ENCODE measurements at places on chromosomes 6 and 20.

GRCh38 chr6:3414327-3415081 is 42.3 kb downstream of the SLC22A23 start:
- no peak for DNase-seq

DNA sequence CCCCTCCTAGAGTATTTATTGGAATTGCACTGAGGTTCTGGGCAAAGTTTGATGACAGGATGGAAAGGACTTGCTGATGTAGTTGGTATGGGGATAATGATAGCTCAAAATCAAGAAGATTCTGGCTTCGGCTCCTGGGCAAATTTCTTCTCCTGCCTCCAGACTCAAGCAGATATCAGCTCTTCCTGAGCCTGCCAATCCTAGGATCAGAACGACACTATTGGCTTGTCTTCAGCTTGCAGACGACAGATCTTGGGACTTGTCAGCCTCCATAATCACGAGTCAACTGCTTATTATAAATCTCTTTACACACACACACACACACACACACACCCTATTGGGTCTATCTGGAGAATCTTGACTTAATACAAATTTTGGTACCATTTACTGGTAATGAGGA is 131.1 kb downstream of the PREX1 start:
- DNase-seq = no peak

GRCh38 chr6:168372889-168373288 is 53.3 kb upstream of the DACT2 start:
- no peak for DNase-seq

- DNase-seq = no peak
Observed at GRCh38 chr6:35962779-35963560, 42.1 kb upstream of the SRPK1 start.

- DNase-seq = no peak
Observed at GRCh38 chr6:82000551-82000950, 247.0 kb downstream of the IBTK start.

GRCh38 chr6:96626759-96627364 is 63.9 kb downstream of the FHL5 start:
- no peak for DNase-seq

- DNase-seq = no peak
Observed at GRCh38 chr6:143691900-143692636, 14.3 kb downstream of the PHACTR2 start.

- DNase-seq = no peak
Observed at GRCh38 chr6:36243562-36244212, 26.2 kb upstream of the PNPLA1 start.

GRCh38 chr20:36093804-36094145 is 60.8 kb upstream of the EPB41L1 start:
- DNase-seq = no peak

GRCh38 chr20:48031122-48031521 is 245.8 kb upstream of the SULF2 start:
- DNase-seq = no peak

DNA sequence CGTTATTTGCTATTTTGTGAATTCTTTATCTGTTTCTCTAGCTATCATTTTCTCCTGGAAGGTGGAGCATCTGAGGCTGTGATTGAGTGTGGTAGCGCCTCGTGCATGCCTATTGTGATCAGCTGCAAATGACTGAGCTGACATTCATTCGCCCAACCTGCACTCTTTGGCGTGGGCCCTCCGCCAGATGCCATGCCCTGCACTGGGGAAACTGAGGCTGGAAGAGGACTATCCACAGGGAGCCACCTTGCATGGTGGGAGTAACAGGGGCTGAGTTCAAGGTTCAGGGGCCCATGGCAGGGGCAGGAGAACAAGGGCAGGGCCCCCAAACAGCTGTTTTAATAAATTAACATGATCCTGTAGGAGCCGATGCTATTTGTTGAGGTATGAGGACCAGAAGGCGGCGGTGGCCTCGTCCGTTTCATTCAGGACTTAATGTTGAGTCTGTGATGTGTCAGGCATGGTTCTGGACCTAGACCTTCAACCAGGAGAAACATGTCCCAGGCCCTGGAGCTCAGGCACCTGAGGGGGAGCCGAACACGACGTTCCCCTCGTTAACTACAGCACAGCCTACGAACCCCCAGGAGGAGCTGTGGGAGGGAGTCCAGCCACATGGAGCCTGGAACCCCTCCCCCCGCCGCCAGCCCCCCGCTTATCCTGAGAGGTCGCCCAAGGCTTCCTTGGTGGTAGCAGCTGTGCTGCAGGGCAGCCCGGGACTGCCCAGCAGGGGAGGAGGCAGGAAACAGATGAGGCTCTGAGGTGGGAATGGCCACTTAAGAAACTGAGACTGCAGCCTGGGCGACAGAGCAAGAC is 242.9 kb downstream of the CDH4 start:
- DNase-seq = no peak

GRCh38 chr20:25695532-25696370 is 902 bp downstream of the ZNF337 start:
- no peak for DNase-seq

DNA sequence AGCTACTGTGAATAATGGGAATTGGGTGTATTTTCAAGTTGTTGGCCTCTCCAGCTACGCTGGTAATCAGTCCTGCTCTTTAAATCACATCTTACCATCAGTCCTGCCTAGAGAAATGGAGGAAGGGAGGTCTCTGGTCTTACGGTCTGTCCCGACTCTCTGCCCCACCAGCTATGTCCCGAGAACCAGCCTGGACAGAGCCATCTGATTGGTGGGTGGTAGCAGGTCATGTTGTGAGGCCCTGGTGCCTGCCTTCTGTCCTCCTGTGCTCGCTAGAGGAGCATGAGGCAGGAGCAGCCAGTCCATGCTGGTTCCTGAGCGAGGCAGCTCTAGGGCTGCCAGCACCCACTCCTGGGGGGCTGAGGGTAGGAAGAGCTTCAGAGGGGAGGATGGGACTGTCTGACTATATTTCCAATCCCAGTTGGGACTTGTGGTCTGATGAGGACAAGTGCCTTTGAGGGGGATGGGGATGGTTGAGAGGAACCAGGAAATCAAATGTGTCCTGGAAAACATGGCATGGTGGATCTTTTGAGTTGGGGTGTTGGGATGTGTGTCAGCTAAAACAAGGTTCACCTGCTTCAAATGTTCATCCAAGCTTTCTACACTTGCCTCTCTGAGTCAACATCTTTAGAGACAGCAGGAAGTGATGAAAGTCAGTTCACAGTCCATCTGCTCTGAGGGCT is 33.0 kb downstream of the SYNJ2 start:
- no peak for DNase-seq

DNA sequence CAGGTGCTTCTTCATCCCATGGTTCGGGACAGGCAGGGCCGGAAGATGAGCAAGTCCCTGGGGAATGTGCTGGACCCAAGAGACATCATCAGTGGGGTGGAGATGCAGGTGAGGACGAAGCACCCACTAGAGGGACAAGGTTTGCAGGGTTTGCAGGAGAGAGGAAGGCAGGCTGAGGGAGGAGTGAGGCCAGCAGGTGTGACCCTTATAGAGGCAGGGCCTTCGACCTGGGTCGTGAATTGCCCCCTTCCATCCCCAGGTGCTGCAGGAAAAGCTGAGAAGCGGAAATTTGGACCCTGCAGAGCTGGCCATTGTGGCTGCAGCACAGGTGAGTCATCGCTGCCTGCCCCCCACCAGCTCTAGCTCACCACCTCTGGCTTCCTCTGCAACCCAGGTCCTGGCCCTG is 8.4 kb downstream of the VARS2 start:
- no peak for DNase-seq

DNA sequence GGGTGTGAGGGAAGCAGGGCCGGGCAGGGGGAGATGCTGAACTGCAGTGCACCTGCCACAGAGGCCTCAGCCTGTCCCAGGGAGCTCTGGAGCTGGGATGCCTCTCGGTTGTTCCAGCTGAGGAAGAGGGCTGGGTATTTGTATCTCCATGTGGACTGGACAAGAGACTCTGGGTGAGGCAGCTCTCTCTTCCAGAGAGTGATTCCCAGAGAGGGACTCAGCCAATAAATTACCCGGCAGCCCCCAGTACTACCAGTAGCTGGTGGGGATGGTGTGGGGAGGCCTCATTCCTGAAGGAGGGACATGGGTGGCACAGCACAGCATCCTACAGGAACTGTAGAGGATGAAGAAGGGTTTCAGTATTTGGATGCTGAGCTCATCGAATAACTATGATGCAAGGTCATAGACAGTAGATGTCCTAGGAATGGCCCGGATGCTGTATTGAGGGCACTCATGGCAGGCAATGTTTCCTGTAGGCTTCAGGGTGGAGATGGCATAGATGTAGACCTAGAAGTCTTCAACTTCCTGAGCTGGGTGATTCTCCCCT is 1.4 kb downstream of the FGD2 start:
- DNase-seq = no peak

GRCh38 chr6:75770844-75771243 is 21.8 kb downstream of the MYO6 start:
- DNase-seq = no peak

DNA sequence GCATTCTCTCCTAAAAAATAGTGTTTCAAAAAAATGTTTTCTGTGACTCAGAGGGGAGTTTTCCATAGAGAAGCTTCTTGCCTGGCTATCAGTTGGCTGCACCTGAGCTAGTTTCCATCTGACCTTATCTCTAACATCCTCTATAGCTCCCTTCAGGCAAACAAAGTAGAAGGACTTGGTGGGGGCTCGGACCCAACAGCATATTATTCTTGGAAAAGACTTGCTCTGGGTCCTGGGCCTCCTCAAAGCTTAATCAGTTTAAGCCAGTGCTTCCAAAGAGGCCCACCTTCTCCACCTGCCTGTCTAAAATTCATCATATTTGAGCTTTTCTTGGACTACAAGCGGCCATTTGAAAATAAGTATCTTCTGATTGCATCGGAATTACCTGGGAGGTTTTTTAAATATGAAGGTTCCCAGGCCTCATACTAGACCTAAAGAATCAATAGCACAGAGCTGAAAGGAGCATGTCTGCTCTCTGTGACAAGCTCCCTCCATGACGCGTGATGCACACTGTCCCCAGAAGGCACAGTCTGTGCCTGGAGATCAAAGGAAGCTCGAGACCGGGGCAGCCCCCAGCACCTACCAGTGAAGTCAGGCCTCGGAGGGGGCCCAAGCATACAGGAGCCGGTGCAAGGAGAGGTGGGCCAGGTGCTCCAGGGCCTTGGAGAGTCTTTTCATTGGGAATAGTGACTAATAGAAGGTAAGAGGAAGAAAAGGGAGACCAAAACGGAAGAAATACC is 80.6 kb upstream of the HIVEP1 start:
- no peak for DNase-seq

DNA sequence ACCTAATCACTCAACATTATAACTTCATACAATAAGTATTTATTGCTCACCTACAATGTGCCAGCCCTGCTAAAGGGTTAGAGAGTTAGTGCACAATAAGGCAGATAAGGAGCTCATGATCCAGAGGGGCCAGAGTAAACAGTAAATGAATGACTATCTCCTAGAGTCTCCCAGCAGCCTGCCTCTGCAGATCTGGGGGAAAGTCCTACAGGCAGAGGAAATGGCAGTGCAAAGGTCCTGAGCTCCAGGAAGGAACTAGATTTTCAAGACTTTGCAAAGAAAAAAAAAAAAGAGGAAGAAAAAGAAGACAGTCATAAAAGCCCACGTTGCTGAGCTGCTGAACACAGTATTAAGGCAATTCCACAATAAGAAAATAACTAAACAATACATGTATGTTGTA is 160.1 kb downstream of the SIM1 start:
- no peak for DNase-seq

GRCh38 chr6:118677193-118677592 is 25.8 kb upstream of the CEP85L start:
- DNase-seq = no peak

- no peak for DNase-seq
Observed at GRCh38 chr6:162343936-162344645, 383.5 kb downstream of the PRKN start.

DNA sequence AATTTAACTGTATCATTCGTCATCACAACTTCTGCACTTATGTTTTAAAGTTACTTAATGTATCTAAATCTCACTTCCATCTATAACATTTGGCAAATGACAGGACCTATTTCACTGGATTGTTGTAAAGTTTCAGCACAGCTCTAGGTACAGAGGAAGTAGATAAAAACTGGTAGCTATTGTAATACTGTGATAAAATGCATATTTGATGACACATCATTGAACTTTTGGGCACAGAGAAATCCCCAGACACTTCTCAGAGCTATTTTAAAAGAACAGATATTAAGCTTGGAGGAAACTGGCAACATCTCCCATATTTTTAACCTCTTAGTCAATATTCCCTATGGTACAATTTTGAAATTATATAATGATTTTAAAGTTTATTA is 138.7 kb downstream of the RFPL4B start:
- no peak for DNase-seq

GRCh38 chr6:55584654-55585354 is 5.8 kb upstream of the HMGCLL1 start:
- no peak for DNase-seq

GRCh38 chr20:63617876-63618265 is 9.0 kb downstream of the GMEB2 start:
- DNase-seq = no peak

DNA sequence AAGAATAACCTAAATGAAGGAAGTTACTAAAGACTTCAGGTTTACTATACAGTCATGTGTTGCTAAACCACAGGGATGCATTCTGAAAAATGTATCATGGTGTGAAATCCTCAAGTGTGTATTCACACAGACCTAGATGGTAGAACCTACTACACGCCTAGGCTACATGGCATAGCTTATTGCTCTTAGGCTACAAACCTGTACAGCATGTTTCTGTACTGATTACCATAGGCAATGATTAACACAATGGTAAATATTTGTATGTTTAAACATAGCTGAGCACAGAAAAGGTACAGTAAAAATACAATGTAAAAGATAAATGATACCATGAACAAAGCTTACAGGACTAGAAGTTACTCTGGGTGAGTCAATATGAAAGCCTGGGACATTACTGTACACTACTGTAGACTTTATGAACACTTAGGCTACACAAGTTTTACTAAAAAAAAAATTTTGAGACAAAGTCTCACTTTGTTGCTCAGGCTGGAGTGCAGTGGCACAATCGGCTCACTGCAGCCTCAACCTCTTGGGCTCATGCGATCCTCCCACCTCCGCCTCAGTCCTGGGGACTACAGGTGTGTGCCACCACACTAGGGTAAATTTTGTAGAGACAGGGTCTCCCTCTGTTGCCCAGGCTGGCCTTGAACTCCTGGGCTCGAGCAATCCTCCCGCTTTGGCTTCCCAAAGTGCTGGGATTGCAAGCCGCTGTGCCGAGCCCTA is 36.0 kb downstream of the ADNP start:
- DNase-seq = no peak

- no peak for DNase-seq
Observed at GRCh38 chr6:169997187-169997929, 245.9 kb downstream of the ERMARD start.

DNA sequence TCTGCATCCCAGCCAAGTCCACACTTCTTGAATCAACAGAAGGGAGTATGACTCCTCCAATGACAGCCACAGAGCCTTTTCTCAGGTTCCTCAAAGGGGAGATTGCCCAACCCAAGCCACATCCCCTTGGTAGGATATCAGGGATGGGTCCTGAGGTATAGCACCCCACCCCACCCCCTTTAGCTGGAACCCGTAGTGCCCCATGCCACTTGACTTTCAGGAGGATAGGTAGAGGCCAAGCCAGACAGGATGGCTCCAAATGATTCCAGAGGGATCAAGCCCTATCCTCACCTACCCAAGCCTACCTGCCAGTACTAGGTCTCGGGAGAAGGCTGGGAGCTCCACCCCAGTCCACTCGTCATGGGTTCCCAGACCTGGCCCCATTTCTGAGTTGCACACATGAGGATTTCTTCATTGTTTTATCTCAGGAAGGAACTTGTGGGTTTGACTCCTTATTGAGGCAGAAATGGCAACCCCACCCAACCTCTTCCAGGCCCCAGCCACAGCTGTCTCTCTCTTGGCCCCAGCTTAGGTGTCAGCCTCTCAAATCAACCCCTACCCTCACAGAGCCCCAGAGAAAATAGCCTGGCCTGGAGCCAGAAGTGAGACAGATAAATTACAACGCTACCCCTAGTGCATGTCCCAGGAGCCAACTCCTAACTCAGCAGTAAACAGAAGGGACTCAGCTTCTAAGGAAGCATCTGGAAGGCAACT is 3.6 kb downstream of the CCND3 start:
- DNase-seq = no peak

All from omental fat pad (tissue), 4 donors.